AG04449 (cell line): ENCODE measurements at places on chromosomes 1 and 21.
A peak's percentile ranks its signal among the peaks of the same experiment; 100 is the strongest.

GRCh38 chr1:150572918-150573647 lies 6.3 kb downstream of the MCL1 start:
- DNase-seq, result no peak

GRCh38 chr1:46203738-46204405 lies 738 bp downstream of the LURAP1 start:
- no peak for DNase-seq

- no peak for DNase-seq
Measured at GRCh38 chr1:203693721-203694120, 67.1 kb downstream of the ATP2B4 start.

DNA sequence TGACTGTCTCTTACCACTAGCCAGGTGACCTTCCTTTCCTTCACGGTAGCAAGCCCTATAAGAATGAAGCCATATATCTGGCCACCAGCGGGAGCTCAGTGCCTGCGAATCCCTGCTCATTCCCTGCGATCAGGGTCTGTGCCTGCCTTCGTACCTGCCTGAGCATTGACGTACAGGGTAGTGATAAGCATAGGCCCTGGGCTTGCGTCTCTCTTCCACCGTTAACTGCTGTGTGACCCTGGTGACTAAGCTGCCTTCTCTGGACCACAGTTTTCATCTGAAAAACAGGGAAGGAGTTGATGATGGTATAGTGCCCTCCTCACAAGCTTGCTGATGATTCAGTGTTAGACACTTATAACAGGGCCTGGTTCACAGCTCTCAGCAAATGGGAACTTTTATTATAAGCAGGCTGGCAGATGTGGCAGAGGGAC lies 4.1 kb downstream of the ZC3H12A start:
- no peak for DNase-seq

DNA sequence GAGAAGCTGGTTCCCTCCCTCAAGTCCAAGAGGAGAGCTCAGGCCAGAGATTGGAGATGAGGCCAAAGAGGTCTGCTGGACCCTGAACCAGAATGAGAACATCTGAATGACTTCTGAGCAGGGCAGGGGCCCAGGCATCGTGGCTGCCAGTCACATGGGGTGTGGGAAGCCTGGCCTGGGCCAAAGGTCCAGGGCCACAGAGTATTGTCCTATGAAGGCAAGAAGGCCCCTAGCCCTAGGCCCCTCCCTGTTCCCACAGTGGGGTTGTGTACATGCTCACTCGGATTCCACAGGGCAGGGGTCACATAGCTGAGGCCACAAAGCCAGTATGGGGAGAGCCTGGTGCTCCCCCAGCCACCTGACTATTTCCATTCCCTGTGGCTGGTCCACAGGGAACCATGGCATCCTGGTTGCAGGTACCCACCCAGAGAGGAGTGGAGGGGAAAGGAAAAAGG lies 18.5 kb upstream of the SLC1A7 start:
- DNase-seq, result no peak

- no peak for DNase-seq
Measured at GRCh38 chr21:42798106-42798505, 81.2 kb downstream of the WDR4 start.

- no peak for DNase-seq
Measured at GRCh38 chr1:234926559-234927311, 201.9 kb downstream of the TOMM20 start.

- DNase-seq, result no peak
Measured at GRCh38 chr1:17957588-17958267, 149.9 kb upstream of the IGSF21 start.

- no peak for DNase-seq
Measured at GRCh38 chr1:19124273-19124672, 85.8 kb downstream of the UBR4 start.

GRCh38 chr1:92317836-92318493 lies 19.1 kb downstream of the RPAP2 start:
- DNase-seq, result no peak

DNA sequence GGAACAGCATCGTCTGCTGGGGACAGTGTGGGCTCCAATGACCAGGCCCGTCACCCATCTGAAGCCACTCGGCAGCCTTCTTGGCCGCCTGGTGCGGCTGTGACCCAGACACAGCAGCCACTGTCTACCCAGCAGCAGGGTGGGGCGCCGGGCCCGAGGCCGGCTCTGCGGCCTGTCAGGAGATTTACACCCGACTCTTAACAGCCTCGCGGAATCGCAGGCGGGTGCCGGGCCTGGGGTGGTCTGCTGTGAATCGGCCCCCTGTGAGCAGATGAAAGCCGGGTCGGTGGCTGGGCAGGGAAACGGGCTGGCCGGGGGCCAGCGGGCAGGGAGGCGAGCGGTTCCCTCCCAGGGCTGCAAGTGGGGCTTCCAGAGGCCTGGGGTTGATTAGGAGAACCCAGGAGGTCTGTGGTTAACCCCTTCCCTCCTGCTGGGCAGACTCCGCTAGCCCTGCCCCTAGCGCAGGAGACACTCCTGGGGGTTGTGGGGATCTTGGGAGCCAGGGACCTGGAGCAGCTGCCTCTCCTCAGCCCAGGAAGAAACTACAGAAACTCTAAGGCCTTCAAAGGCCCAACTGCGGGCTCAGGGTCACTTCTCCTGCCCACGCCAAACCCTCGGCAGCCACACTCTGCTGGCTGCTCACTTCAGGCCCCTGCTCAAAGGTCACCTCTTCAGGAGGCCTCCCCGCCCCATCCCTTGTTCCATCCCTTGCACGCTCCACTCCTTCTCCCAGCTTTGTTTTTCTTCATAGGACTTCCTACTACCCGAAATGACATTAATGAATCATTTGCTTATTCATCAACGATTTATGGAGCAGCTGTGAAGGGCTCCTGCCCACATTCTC lies 15.6 kb downstream of the RUNX3 start:
- DNase-seq, result no peak

- peak; percentile 38 for DNase-seq
Measured at GRCh38 chr21:28069450-28069923, 923.2 kb downstream of the LTN1 start.

DNA sequence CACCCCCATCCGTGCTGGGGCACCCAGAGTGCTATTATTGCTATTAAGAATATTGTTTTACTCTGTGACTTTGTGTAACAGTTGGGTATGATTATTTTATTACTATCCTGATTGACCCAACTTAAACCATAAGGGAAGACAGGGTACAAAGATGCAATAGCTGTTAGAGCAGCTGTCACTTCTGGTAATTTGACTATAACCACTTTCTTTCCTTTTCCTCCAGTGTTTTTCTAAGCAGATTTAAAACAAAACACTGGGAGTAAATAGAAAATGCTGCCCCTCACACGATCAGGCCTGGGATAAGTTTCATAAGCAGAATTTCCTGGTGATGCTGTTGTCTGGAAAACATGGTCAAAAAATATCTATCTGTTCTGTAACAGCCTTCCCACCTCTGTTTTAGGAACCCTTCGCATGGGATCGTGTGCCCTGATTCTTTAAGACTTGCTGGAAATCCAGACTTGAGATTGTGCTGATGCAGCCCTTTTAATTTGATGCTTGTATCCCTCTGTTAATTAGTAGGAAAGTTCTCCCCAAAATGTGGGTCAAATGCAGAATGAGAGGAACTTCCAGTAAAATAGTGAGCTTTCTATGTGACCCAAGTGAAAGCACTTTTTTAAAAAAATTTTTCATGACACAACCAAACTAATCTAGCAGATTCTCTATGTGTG lies 165.3 kb downstream of the FMN2 start:
- no peak for DNase-seq

- DNase-seq, result no peak
Measured at GRCh38 chr1:168521401-168522000, 22.3 kb downstream of the XCL2 start.

DNA sequence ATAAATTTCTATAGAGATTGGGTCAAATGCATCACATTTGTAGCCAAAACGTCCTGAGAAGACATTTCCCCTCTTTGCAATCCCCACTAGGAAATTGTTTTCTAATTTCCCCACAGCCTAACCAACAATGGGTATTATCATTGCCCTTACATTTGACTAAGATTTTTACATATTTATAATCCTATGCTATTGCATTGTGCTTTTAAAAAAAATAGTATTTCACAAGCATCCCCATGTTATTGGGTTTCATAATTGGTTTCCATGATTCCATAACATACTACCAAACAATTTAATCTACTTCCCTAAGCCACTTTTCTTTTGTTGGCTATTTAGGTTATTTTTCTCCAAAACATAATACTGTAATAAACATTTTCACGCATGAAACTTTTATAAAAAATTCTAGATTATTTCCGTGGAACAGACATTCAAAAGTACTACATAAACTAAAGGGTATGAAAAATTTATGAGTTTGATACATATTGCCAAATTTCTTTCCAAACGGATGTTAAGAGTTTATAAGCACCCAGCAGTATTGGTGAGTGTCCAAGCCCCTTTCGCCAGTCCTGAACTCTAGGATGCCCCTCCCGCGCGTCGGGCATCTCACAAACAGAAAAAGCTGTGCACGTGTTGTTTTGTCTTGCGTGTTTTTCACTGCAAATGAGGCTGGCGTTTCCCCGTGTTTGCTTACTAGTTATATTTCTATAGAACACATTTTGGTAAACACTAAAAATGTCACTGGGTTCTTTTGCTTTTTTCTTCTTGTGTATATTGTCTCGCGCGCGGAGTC lies 2.0 kb upstream of the LHX4 start:
- no peak for DNase-seq

DNA sequence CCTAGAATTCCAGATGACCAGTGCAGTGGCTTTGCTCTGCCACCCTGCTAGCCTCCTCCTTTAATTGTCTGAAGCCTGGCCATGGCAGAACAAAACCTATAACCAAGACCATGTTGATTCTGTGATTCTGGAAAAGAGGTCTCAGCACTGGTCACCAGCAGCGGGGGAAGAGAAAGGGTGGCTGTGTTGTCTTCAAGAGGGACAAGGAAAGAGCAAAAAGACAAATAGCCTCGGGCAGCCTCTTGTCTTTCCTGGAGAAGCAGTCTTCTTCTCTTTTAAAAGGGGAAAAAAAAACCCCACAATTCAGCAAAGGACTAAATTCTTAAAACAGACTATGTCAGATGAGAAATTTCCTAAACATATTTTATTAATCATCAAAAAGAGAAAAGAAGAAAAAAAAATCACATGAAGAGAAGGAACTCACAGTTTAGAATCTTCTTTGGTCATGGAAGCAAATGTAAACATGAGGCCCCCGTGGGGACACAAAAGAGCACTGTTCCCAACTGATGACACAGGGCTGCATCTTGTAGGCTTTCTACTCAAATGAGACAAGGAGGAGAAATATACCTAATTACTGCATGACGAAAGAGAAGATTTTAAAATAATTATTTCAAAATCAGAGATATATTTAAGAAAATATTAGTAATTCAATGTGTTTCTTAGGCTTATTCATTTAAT lies 36.3 kb upstream of the RAP1GAP start:
- DNase-seq, result no peak

- DNase-seq, result no peak
Measured at GRCh38 chr1:116521186-116521585, 49.6 kb downstream of the CD58 start.

DNA sequence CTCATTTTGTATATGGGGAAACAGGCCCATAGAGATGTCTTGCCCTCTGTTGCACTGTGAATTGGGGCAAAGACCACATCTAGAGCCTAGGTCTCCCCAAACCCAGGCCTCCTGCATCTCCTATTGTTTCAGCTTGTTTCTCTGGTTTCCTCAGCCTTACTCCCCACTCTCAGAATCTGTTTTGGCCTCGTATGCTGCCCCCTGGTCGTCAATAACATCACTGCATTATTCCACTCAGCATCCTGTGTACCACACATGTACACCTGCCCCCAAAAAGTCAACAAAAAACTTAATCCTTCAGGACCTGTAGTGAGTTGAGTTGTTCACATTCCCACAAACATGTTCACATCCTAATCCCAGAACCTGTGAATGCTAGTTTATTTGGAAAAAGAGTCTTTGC lies 184.8 kb downstream of the BRINP2 start:
- DNase-seq, result no peak

GRCh38 chr1:95407886-95408291 lies 173.9 kb downstream of the RWDD3 start:
- DNase-seq, result no peak

DNA sequence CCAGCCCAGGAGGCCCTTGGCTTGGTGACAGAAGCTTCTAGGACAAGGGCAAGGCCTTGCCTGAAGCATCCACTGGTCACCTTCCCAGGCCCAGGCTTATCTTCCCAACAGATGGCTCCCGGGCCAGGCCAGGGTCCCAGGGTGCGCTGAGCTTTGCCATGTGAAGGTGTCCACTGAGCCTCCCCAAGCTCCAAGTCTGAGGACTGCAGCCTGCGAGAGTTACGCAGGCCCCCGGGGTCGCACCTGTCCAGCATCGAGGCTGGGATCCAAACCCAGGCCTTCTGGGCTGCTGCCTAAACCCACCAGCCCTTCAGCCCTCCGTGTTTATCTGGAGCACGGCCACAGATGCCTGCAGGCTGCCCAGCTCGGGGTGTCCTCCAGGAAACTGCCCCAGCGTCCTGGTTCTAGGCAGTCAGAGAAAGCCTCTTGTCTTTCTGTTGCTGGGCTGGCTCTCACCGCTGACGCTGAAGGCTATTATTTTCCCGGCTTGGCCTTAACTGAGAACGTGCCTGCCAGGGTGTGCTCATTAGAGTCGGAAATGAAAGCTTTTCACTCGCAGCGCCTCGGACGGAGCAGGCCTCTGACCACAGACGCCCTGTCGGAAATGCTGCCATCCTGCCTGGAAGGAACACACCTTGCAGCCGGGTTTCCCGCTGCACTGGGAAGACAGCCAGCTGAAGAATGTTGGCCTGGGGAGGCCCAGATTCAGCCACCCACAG lies 71.4 kb downstream of the MEGF6 start:
- no peak for DNase-seq

- DNase-seq, result no peak
Measured at GRCh38 chr1:115129071-115129640, 39.9 kb upstream of the TSPAN2 start.

- DNase-seq, result no peak
Measured at GRCh38 chr1:119006406-119007279, 18.5 kb upstream of the TBX15 start.

- no peak for DNase-seq
Measured at GRCh38 chr1:107551456-107551855, 410.6 kb downstream of the NTNG1 start.

GRCh38 chr1:29839726-29840125 lies 603.4 kb downstream of the PTPRU start:
- no peak for DNase-seq

DNA sequence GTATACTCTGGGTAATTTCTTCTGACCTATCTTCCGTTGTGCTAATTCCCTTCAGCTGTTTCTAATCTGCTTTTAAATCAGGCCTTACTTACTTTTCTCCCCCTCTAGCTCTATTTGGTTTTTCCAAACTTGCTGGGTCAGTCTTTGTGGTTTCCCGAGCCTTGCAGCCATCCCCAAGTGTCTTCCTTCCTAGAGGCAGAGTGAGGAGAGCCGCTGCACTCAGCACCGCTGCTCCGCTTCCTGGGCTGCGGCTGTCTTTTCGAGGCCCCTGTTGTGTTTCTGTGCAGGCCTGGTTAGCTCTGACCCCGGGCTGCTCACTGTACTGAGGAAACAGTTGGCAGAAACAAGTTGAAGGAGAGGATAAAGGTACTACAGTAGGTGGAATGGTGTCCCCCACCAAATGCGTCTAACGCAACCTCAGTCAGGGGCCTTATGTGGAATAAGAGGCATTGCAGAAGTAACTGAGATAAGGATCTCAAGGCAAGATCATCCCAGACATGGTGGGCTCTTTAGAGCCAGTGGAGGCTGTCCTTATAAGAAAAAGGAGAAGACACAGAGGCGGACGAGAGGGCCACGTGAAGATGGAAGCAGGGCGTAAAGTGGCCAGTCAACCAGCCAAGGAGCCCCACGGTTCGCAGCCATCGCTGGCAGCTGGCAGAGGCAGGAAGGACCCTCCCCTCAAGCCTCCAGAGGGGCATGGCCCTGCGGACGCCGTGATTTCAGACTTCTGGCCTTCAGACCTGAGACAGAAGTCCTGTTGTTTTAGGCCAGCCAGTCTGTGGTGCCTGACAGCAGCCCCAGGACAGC lies 10.5 kb downstream of the WNT9A start:
- no peak for DNase-seq

- no peak for DNase-seq
Measured at GRCh38 chr1:117655220-117655577, 49.4 kb downstream of the TENT5C start.
